ENCODE measurements at places on chromosomes 3 and 15.
A peak's percentile ranks its signal among the peaks of the same experiment; 100 is the strongest.

GRCh38 chr15:92095693-92096092 is 242.2 kb downstream of the SLCO3A1 start:
- DNase-seq, result no peak

- no peak for DNase-seq
These were observed 1.4 kb downstream of the GJD2 start for GRCh38 chr15:34753236-34753894.

DNA sequence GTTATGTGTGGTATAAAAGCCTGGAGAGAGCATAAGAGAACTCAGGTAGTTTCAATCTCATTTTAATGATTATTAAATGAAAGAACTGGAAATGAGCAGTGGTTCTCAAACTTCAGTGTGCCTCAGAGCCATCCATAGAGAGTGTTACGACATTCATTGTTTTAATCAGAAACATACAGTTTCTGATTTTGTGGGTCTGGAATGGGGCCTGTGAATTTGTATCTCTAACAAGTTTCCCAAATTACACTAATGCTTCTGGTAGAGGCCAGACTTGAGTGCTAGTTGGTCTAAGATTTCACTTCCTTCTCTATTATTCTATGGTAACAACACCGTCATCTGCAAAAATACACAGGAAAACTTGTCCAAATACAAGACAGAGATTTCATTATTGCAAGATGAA is 292.0 kb upstream of the NECTIN3 start:
- no peak for DNase-seq

GRCh38 chr3:162354356-162354755 is 857.7 kb downstream of the OTOL1 start:
- no peak for DNase-seq

DNA sequence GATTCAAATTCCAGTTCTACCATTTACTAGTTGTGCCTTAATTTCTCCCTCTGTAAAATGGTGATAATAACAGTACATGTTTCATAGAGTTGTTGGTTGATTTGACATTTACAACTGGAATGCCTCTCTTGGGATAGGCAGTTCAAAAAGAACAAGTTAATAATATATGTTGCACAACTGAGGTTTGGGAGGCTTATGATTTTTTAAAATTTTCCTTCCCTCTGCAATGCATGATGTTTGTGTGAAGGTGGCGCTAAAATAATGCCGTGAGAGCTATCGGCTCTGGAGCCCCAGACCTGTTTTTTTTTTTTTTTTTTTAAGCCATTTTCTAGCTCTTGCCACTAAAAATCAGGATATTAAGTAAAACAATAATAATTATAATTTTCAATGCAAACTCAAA is 18.6 kb downstream of the DNAJB11 start:
- DNase-seq, result no peak

DNA sequence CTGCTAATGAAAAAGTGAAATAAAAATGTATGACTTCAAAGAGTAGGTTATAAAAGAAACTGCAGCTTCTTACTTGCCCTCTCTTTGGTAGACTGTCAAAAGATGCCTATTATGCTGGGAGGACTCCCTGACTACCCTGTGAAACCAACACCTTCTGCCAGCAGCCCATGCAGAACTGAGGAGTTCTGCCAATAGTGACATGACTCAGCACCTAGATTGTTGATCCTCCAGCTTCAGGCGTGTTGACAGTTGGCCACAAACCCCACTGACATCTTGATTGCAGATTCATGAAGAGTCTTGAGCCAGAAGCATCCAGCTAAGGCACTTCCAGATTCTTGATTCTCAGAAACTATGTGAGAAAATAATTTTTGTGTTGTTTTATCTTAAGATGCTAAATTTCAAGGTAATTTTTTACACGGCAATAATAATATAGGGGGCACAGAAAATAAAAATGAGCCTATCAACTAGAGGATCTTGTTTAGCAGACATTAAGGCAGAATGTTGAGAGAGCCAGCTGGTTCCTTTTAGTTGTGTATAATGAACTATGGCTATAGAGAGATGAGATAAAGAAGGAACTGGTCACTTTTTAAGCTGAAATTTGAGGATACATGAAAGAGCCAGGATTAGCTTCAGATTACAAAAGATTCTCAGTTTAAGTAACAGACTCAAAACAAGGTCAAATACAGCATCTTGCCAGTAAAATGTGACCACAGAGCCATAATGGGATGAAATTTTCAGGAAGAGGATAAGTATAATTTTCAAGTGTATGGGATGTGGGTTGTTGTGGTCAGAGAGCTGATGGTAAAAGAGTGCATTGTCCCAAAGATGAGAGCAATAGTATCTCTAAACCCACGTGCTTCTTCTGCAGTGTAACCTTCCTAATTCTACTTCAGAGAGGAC is 588.7 kb upstream of the CBLB start:
- peak; percentile 38 for DNase-seq

DNA sequence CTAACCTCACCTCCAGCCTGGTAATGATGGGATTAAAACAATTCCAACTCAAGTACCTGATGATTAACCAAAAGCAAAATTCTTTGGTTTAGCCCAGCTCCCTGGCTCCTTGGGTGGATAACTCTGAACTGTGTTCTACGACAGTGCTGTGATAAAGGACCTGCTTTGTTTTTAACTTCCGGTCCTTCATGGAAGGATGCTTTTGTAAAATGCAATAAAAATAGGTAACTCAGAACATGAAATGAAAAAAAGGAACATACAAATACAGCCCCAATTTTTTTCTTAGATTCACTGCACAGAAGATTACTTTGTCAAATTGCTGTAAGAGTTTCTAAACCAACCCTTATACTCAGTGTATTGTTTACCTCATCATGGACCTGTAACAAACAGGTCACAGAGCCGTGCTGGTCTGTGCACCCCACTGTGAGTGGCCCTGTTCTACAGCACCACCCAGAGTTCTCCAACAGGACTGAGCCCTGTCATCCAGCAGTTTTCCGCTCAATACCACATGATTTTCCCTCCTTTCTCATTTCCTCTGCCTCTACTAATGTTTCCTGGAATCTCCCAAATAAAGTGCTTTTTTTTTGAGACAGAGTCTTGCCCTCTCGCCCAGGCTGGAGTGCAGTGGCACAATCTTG is 4.9 kb upstream of the PCYT1A start:
- DNase-seq, result no peak
